ENCODE measurements at places on chromosomes 16 and 17.

DNA sequence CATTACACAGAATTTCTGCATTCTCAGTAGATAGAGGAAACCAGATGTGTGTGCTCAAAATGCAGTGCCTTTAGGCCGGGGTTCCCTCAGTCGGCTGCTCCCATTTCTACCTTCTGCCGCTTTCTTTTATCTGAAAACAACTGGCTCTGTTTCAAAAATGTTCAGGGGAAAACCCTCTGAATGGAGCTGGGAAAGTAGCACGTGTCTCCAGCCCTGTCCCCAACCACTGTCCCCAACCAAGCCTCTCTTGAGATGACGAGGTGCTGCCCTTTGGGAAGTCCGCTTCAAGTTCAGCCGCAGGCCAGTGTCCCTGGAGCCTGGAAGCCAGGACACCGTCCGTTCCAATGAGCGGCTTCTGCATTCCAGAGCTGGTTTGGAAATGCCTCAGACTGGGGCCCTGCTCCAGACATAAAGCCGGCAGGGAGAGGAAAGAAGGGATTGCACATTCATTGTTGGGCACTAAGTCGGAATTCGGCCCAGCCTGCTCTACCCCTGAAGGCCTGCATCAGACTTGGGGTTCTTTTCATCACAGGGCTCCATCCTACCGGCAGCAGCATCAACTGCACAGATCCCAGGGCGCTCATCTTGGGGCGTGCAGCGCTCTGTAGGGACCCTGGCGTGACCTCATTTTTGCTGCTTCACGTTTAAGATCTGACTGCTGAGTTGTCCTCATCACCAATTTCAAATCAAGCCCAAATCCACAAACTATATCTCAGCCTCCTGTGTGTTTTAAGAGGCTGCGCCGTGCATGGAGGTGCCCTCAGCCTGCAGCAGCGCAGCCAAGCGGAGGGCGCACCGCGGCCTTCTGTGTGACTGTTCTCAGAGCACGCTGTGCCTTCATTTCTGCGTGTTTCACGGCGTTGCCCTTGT, 111.3 kb downstream of the BANP start:
- no peak for DNase-seq

DNA sequence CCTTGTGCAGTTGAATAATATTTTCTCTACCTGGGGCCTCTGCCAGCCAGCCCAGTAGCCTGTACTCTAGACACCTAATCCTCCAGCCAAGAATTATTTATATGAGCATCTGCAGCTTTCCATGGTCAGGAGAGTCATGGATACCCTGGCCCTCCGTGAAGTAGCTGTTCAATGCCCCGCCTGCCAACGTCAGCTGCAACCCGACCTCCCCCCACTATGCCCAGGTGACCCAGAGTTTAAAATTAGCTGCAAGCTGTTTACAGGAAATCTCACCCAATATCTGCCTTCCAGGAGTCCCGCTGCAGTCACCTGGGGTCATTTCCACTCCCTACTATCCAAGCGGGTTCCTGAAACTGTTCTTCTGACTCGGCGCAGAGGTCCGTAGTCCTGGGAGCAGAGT, 12.3 kb downstream of the SDR42E2 start:
- DNase-seq = no peak

GRCh38 chr16:9469512-9469911, 378.1 kb downstream of the HAPSTR1 start:
- DNase-seq = no peak

DNA sequence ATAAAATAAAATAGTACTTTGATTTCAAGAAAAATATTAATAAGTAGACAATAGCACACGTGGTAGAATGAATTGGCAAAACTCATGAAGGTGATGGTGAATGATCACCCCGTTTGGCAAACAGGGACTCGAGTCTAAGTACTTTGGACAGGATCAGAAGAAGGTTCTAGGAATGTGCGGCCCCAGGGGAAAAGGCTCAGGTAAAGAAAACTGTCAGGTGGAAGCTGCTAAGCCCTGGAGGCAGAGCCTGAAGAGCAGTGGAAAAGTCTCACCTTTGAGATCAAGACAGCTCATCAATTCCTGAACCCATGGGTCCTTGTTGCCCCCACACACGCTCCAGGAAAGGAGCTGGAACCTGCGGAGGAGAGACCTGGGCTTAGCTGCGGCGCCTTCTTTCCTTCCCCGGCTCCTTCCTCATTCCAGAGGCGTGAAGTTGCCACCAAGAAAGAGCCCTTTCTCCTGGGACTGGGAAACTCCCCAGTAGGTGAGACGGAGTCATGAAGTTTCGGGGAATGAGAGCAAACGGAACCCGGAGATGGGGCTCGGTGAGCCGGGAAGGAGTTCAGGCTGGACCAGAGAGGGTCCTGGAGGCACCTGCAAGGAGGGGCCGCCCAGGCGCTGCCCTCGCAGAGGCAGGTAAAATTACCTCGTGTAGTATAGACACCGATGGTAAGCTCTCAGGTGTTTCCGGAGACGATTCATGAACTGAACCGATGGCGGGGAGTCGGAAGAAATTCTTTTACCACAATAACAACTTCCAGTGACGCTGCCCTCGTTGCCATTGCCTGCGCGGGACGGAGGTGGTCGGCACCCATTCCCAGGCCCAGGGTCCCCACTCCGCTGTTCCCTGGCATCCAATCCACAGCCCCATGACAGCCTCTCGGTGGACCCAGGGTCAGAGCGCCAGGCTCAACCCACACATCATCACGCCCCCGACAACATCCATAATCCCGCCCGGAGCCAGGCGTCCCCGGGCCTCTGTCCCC, 1.2 kb upstream of the ZMYND15 start:
- no peak for DNase-seq

DNA sequence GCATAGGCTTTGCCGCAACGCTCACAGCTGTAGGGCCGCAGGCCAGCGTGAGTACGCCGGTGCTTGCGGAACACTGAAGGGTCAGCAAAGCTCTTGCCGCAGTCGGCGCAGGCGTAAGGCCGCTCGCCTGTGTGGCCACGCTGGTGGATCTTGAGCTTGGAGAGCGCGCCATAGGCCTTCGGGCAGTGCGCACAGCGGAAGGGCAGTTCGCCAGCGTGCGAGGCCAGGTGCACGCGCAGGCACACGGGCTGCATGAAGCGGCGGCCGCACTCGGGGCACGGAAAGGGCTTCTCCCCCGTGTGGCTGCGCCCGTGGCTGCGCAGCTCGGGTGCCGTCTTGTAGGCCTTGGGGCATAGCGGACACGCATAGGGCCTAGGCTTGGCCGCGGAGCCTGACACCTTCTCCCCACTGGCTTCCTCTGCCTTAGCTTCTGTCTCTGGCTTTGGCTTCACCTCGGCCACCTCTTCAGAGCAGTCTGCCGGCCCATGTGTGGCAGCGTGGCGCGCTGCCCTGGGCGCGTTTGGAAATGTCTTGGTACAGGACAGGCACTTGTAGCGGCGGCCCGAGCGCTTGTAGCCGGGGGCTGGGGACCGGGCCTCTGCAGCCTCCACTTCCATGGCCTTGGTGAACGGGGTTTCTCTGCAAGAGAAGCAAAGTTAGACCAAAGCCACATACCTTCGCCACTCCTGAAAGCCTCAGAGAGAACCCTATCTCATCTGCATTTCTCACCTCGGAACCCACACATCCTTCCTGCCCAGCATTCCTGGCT, 10.0 kb downstream of the ZNF668 start:
- no peak for DNase-seq

DNA sequence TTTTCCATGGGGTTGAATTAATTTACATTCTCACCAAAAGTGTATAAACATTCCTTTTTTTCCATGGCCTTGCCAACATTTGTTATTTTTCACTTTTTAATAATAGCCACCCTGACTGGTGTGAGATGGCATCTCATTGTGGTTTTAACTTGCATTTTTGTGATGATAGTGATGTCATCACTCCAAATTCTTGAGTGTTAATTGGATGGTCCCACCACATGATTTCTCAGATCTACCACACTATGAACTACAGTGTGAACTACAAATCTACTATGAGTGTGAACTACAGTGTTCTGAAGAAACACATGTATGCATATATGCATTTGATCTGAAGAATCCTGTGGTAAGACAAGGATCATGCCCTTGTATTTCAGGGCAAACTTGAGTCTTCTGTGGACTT, 340.1 kb downstream of the ABCC12 start:
- no peak for DNase-seq

Data from stimulated activated CD4-positive, alpha-beta T cell treated with anti-CD3 and anti-CD28 coated beads, Interleukin-4, amount 100 ng/mL, for 48 hours (primary cell).